NCI-H524 treated with DMSO at 0.1 percent for 48 hours (cell line): ENCODE measurements at places on chromosomes 7 and 10.

DNA sequence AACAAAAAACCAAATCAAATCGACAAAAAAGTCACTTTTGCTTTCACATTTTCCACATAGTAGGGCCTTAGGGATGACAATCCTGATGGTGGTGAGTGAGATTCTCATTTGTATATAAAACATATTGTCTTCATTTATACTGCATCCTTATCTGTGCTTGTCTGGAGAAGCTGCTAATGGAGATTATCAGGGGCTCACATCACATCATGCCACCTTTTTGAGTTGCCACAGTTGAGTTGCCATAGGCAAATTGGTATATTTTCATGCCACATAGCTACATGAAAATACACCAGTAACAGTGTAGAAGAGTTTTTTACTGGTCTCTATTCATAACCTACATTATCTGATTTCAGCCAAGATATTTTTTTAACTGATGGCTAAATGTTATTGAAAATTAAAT lies 85.3 kb downstream of the CNTNAP2 start:
- no peak for DNase-seq

DNA sequence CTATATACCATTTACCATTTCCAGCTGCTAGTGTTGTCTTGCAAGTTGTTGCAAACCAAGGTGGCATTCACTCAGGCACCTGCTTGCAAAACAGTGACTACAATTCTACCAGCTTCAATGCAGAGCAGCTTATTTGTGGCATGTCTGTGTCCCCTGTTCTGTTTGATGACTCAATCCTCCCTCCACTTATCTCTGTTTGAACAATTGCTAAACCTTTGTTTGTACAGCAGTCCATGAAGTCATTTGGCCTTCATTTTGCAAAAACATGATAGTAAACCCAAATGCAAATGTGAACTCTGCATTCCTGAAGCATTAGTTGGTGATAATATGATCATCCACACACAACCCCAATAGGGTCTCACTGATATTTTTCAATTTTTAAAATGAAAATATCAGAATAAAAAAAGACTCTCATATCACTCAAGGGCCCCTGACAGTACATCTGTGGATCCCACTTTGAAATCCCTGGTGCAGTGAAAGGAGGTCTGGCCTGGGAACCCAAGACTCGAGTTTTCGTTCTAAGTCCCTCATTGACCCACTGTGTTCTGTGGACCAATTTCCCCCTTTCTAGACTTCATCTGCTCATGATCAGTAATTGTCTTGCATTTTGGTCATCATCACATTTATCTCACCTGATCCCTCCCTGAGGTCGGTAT lies 425.4 kb downstream of the RPS24 start:
- DNase-seq: no peak

DNA sequence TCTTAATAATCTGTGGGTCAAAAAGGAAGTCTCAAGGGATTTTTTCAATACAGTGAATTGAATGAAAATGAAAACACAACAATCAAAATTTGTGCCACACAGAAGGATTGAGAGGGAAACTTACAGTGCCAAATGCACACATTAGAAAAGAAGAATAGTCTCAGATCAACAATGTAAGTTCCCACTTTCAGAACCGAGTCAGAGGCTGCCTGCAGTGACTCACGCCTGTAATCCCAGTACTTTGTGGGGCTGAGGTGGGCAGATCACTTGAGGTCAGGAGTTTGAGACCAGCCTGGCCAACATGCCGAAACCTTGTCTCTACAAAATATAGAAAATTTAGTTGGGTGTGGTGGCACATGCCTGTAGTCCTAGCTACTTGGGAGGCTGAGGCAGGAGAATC lies 12.5 kb upstream of the KEL start:
- DNase-seq: no peak

DNA sequence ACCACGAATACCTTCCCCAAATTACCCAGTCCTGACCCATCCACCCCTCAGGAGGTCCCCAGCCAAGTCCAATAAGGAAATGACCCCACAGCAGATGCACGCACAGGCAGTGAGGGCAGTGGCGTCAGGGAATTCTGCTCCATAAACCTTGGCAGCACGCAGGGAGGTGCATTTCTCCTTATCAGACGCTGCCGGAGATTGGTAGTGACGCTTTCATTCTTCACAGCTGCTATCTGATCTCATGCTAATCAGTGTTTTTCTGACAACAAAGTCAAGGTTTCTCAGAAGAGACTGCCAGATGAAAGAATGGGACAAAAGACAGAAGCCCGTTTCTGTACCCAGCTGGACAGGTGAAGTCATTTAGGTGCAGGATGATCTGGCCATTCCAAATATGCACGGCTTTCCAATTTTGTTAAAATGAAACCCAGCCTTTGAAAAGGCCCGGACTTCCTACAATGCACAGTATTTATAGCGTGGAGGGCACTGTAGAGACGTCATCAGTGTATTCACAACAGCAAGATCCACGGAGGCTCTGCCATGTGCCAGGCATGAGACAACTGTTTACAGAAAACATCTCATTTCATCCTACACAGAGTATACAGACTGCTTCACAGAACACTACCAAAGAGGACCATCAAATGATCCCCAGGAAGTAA lies 35.3 kb downstream of the DIP2C start:
- DNase-seq: no peak

DNA sequence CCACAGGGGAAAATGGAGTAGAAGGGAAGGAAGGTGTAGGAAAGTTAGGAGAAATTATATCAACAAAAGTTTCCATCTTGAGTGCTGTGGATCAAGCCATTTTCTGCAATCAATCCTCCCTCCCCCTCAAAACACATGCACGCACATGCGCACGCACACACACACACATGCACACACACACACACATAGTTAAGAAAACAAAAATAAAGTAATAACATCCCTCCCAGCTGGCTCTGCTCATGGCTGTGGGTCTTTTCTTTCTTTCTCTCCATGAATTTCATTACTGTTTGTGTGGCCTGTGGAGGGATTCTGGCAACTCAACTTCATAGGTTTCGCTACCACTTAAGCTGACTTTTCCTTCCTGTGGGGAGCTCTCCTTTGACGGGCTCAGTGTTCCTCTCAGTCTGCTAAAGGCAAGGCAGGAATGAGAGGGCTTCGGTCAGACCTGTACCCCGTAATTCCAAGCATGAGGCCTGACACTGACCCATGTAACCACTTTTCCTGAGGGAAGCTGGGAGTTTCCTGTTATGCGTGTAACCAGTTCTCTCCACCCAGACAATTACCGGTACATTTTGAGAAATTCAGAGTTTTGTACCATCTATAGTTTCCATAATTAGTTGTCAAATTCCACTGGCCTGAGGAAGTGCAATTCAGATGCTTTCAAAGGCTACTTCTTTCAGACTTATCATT lies 79.8 kb downstream of the ZNF92 start:
- DNase-seq: no peak

DNA sequence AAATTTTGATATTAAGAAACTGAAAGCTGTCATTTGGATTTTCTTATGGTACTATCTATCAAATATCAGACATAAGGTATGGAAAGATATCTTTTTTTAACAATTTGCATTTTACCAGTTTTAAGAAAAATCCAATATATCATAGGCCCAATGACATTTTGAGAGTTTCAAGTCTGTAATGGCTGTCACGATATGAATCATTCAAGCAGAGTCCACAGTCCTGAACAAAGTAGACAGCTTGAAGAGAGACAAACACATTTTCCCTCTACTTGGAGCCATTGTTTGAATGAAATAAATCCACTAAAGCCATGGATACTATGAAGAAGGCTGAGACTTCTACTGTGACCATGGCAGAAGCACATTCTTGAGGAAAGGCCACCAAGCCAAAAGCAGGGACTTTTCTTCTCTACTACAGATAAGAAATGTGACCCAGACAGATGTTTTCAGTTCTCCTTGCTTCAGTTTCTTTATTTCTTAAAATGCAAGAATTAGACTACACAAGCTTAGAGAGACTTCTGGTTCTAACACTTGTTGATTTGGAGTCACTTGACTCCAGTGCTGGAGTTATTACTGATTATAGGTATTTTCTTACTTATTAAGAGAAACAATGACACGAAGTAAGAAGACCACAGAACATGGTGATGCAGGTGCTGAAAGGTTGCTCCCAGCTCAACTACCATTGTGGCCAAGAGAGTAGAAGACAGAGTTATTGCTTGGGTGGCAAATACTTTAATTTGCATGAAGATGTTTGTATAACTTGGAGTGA lies 429.1 kb downstream of the KIF20B start:
- no peak for DNase-seq

DNA sequence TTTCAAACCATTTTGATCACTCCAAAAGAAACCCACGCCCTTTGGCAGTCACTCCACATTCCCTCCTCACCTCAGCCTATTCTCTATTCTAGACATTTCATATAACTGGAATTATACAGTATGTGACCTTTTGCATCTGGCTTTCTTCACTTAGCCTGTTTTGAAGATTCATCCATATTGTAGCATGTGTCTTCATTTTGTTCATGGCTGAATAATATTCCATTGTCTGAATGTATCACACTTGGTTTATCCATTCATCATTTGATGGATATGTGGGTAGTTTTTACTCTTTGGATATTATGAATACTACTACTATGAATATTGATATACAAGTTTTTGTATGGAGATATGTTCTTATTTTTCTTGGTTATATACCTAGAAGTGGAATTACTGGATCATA lies 3.5 kb upstream of the OTUD1 start:
- no peak for DNase-seq
